Smooth muscle cell of the coronary artery (primary cell): ENCODE measurements at places on chromosomes 12 and 14. TPM values are rescaled to one million over a fixed set of nuclear protein-coding genes. Genes with fewer than 3 reads are reported as not detected.

Gene ATL1
- total RNA-seq, result 0.98 and 8.7 TPM in 2 replicates

Gene OAS1
- total RNA-seq, result 2.3 and 5.4 TPM in 2 replicates

Gene TMEM52B
- total RNA-seq, result not detected in 2 replicates

Gene TAS2R9
- total RNA-seq, result not detected in 2 replicates

Gene PTPN6
- total RNA-seq, result 0.08 TPM in 1 of 2 replicates, not detected in the other

Gene GCH1
- total RNA-seq, result 0.90 and 8.2 TPM in 2 replicates

Gene CCDC60
- total RNA-seq, result not detected in 2 replicates

Gene LRRC9
- total RNA-seq, result not detected in 2 replicates

Gene IAPP
- total RNA-seq, result not detected in 2 replicates

Gene HOXC9
- 0.08 TPM in 1 of 2 replicates, not detected in the other for total RNA-seq

Gene SDSL
- 7.0 and 21.7 TPM in 2 replicates for total RNA-seq

Gene SLC6A12
- total RNA-seq, result 0.15 TPM in 1 of 2 replicates, not detected in the other

Gene C12orf56
- total RNA-seq, result 0.23 TPM in 1 of 2 replicates, not detected in the other

Gene MTERF2
- total RNA-seq, result 2.6 and 5.4 TPM in 2 replicates

Gene OSGEP
- total RNA-seq, result 23.1 and 32.9 TPM in 2 replicates

Gene GPR84
- total RNA-seq, result not detected in 2 replicates

Gene BBS10
- 7.4 and 11.9 TPM in 2 replicates for total RNA-seq

Gene NGB
- total RNA-seq, result not detected in 2 replicates

Gene CHGA
- total RNA-seq, result 0.59 TPM in 1 of 2 replicates, not detected in the other

Gene CLEC7A
- not detected in 2 replicates for total RNA-seq

Gene BEST3
- total RNA-seq, result 0.08 TPM in 1 of 2 replicates, not detected in the other

Gene TAS2R19
- total RNA-seq, result 4.1 and 4.3 TPM in 2 replicates

Gene FOXN3
- 12.0 and 15.7 TPM in 2 replicates for total RNA-seq

Gene GALNT16
- 0.98 and 11.7 TPM in 2 replicates for total RNA-seq

Gene CFAP54
- 1.1 and 1.6 TPM in 2 replicates for total RNA-seq

Gene RFLNA
- total RNA-seq, result 0.35 and 6.8 TPM in 2 replicates

Gene CCDC175
- total RNA-seq, result not detected in 2 replicates

Gene SLC16A7
- total RNA-seq, result 11.7 and 46.5 TPM in 2 replicates

Gene STAC3
- 0.08 and 0.23 TPM in 2 replicates for total RNA-seq

Gene GPR33
- not detected in 2 replicates for total RNA-seq

Gene NR1H4
- total RNA-seq, result not detected in 2 replicates

Gene ANO6
- 41.0 and 60.4 TPM in 2 replicates for total RNA-seq

Gene OR6C2
- not detected in 2 replicates for total RNA-seq

Gene GPR68
- 7.1 and 15.6 TPM in 2 replicates for total RNA-seq

Gene OASL
- total RNA-seq, result 0.15 and 0.23 TPM in 2 replicates

Gene ASCL4
- total RNA-seq, result not detected in 2 replicates

Gene PAPLN
- total RNA-seq, result 2.4 and 2.5 TPM in 2 replicates

Gene TC2N
- 0.08 and 0.12 TPM in 2 replicates for total RNA-seq

Gene PDE3A
- total RNA-seq, result 2.7 and 32.4 TPM in 2 replicates

Gene ANKRD33
- total RNA-seq, result 0.23 TPM in 1 of 2 replicates, not detected in the other

Gene ACOT6
- total RNA-seq, result not detected in 2 replicates

Gene GPR162
- 1.3 and 4.3 TPM in 2 replicates for total RNA-seq

Gene SENP1
- total RNA-seq, result 2.8 and 10.2 TPM in 2 replicates

Gene PCK2
- 13.3 and 44.0 TPM in 2 replicates for total RNA-seq

Gene KRT75
- total RNA-seq, result not detected in 2 replicates

Gene INHBE
- total RNA-seq, result 1.3 and 2.5 TPM in 2 replicates

Gene TMTC1
- 1.7 and 115 TPM in 2 replicates for total RNA-seq

Gene ASIC1
- 1.7 and 5.9 TPM in 2 replicates for total RNA-seq

Gene DEPDC4
- 1.1 and 1.2 TPM in 2 replicates for total RNA-seq

Gene CISTR
- total RNA-seq, result not detected in 2 replicates

Gene DAO
- under 0.01 TPM in 1 of 2 replicates, not detected in the other for total RNA-seq

Gene NUP37
- 23.3 and 34.0 TPM in 2 replicates for total RNA-seq

Gene RTL1
- not detected in 2 replicates for total RNA-seq

Gene EFS
- 1.1 and 4.9 TPM in 2 replicates for total RNA-seq
